ENCODE measurements at places on chromosomes 13 and 19.

- no peak for DNase-seq
Observed at GRCh38 chr13:110265682-110266430, 41.1 kb downstream of the COL4A1 start.

- peak; percentile 64 for DNase-seq
Observed at GRCh38 chr13:110499621-110500281, 61.8 kb downstream of the RAB20 start.

DNA sequence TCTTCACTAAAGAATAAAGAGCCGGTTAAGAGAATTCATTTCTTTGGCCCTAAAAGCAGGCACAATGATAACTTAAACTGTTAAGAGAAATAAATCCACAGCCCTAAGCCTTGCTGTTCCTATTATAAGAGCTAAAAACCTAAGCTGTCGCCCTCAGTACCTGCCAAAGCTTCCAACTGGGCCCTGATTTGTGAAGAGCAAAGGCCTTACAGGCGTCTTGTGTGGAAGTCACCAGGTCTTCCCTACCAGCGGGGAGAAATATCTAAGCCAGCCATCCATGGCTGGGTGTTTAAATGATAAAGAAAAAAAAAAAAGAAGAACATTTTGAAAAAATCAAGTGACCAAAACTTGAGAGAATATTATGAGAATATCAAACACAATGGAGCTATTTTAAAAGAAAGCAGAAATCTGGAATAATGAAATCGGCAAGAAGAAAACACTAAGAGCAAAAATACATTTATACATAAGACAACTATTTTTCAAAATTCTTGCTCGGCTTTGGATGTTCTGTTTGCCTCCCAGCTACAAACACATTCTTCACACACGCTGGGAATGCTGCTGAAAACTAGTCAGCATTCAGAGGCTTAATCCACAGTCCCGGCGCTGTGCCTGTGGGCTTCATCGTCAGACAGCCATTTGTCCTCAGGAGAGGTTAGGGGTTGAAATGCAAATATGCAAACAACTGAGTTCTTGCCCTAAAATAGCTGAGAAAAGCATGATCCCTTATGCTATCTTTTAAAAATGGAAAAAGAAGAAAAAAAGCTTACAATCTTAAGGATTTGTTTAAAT, 89.8 kb upstream of the LSM14A start:
- no peak for DNase-seq

DNA sequence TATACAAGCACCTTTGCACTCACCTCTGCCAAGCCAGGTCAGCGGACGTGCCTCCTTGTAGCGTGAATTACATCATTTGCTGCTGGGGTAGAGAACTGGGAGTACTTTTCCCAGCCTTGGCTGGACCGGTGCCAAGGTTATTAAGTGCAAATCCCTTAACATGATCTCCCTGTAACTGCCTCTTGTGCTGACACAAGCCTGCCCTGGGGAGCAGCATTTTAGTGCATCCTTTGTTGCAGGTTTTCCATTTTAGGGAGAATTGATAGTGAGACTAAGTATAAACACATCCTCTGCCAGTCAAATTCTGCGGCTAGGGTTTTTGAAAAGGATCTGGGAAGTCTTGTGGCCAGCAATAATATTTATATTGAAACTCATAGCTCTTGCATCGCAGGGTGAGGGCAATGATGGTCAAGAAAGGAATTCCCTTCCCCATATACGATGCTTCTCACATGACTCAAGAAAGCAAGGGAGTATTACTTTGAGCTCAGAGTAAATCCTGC, 32.7 kb upstream of the DCLK1 start:
- no peak for DNase-seq

- DNase-seq: no peak
Observed at GRCh38 chr19:35618857-35619256, 6.3 kb downstream of the HAUS5 start.

DNA sequence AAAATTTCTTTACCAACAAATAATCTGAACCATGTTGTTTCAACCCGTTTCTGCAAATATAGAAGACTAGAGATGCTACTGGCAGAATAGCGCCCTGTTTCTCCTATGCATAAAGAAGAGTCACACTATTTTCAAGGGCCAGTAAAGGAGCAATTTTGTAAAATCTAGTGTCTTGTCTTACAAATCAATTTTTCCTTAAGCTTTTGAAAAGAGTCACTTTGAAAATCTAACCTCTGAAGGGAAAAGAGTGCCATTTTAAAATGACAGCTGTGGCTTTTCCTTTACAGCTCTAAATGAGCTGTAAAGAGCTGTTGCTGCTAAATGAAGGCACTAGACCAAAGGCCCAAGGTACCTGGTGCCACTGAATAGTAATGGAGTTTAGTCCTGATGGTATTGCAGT, 16.9 kb upstream of the GTF2F2 start:
- no peak for DNase-seq

DNA sequence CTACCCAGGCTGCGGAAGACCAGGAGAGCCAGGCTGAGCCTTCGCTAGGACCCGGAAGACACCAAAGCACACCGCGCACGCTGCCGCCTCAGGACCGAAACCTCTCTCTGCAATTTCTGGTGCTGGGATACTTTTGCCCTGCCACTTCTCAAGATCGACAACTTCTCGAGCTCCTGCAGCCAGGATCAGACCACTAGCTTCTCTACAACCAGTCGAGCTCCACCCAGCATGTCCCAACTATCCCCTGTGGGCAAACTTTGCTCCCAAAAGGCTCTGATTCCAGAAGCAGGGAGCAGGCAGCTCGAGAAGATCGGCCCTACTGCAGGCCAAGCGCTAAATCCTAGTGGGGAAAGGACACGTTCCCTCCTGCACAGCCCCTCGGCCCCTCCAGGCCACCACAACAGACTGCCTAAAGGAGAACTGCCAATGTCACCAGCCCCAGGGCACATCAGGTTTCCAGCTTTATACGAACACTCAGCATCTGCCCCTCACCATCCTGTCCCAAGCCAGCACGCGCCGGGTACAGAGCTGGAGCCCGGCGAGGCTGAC, 979 bp downstream of the AKAP8 start:
- DNase-seq: peak; percentile 14

DNA sequence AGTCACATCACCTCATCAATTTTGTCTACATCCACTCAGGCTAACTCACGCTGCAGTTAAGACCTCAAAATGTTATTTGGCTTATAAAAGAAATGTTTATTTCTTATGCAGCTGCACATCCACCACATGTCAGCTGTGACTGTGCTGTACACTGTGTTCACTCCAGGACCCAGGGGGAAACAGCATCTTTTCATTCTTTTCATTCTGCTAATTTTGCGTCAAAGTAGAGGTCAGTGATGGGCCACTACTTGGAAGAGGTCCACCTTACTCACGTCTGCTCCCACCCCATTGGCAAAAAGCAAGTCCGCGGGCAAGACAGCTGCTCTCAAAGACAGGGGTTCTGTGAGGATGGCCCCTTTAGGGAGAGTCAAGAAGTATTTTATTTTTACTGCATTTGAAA, 4.5 kb upstream of the DCT start:
- DNase-seq: no peak

- peak; percentile 58 for DNase-seq
Observed at GRCh38 chr13:29901710-29902631, 51.6 kb upstream of the UBL3 start.

DNA sequence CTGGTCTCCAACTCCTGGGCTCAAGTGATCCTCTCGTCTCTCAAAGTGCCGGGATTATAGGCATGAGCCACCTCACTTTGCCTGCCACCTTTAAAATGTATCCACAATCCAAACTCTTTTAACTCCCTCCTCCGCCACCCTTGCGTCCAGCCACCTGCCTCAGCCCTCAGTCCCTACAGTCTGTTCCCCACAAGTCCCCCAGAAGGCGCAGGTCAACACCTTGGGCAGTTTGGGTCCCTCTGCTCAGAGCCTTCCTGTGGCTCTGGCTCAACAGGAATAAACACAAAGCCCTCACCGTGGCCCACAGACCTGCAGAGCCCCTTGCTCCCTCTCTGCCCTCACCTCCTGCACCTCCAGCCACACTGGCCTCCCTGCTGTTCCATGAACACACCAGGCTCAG, 7.5 kb upstream of the EMC10 start:
- DNase-seq: no peak

DNA sequence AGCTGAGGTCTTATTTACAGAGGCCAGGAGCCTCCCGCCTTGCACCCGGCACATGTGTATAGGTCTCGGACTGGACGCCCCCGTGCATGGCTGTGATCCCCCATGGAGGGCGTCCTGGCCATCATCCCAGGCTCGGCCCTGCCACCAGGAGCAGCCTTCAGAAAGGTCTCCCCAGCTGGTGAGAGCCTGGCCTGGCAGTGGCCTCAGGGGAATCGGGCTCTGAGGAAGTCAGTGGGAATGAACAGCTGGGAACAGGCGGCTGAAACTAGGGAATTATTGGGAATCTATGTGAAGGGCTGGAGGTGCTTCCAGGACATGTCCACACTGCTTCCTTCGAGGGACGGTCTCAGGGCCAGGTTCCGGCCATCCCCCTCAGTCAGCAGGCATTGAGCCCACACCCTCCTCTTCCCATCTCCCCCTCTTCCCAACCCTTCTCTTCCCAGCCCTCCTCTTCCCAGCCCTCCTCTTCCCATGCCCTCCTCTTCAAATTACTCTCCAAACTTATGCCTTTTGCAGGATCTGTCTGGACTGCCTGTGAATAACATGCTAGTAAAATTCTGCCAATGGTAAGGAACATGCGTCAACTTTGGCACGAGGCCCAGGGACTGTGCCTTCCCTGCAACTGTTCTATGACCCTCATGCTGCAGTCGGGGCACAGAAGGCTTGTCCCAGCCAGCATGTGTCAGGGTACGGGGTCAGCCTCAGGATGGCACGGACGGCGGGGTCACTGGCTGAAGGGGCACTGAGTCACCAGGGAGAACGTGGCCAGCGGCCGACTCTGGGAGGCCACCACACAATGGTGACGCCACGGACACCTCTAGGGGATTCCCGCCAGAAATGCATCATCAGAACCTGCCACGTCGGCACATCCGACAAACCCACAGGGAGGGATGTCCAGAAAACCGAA, 24.2 kb upstream of the C13orf46 start:
- peak; percentile 72 for DNase-seq

DNA sequence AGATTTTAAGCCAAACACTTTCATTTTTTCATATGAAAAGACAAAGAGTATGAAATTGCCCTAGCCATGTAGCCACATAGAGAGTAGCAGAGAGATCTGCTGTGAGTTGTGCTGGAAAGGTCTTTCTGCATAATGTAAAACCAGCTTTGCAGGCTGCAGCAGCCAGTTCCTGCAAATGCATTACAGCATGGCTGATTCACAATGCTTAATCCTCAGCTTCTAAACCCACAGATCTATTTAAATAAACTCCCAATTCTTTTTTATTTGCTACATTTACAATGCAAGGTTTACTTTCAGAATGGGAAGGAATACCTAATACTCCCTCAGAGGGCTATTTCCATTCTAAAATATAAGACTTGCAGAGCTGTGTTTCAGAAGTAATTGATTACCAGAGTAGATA, 185.6 kb upstream of the STARD13 start:
- no peak for DNase-seq

- DNase-seq: no peak
Observed at GRCh38 chr19:57363688-57364181, 384 bp downstream of the TRAPPC2B start.

DNA sequence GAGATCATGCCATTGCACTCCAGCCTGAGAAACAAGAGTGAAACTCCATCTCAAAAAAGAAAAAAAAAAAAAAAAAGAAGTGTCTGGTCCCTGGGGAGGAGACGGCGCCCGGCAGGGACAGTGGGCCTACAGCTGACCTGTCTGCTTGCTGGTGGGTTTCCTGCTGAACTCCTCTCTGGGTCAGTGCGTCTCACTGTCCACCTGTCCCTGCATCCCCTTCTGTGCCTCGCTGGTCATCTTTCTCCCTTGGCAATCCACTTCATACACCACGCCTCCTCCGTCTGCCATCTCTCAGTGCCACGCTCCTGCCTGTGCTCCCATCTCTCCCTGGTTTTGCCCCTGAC, 63.4 kb downstream of the ACSBG2 start:
- no peak for DNase-seq

- DNase-seq: no peak
Observed at GRCh38 chr19:34171539-34171876, 796 bp upstream of the LSM14A start.

- peak; percentile 15 for DNase-seq
Observed at GRCh38 chr19:29285878-29286277, 72.9 kb upstream of the UQCRFS1 start.

- DNase-seq: no peak
Observed at GRCh38 chr19:13260883-13261653, 110.9 kb downstream of the IER2 start.

DNA sequence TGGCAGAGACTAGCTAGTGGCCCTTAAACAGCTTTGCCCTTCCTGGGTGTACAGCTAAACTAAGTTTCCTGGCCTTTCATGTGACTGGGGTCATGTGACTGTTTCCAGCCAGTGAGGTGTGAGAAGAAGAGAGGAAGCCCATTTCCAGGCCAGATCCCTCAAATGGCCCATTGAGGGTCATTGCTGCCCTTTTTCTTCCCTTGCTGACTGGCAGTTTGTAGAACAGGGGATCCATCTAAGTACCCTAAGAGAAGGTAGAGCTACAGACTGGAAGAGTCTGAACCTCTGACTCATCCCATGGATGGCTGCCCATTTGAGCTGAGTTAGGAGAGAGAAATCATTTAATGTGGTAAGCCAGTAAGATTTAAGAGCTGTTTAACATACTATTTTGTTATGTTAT, 2.8 kb downstream of the SWSAP1 start:
- DNase-seq: no peak

DNA sequence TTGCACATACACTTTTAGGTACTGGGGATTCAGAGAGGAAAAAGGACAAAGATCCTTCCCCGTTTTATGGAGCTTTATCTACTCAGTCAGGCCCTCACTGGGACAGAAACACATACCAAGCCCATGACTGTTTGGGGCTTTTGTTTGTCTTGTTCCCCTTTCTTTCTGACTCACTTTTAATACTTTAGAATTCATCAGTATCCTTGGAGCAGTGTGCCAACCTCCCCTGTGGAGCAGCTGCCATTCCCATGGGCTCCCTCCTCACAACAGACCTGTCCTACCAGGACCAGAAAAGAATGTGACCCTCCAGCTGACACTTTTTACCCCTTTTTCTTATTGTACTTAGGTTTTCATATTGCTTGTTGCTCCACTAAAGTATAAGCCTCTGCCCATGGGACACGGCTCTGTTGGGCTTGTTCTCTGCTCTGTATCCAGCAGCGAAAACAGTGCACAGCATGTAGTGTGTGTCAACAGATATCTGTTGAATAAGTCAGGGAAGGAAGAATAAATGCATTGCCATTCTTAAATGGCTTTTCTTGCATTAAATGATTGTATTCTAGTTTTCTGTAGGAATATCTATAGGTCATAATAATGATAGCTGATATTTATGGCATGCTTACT, 431.1 kb downstream of the EFNB2 start:
- no peak for DNase-seq

DNA sequence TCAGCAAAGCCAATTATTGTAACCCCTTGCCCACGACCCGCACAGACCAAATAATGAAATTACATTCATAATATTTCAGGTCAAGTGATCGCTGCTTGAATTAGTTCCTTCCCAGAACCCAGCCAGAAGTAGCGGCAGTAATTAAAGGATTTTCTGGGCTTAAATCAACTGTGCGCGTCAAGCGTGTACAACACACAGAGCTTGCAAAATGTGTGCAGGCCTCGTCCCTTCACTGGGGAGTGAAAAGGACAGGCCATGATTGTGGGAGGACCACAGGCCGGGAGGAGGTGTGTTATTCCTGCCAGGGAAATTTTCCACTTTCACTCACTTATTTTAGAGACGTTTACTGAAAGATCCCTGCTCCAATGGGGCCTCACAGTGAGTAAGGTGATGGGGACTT, 84.9 kb downstream of the CHST8 start:
- no peak for DNase-seq
